ENCODE measurements at places on chromosomes 5 and 9.

GRCh38 chr9:94859891-94860290 lies 133.4 kb downstream of the AOPEP start:
- no peak for DNase-seq

- no peak for DNase-seq
Measured at GRCh38 chr9:137648396-137648795, 29.6 kb downstream of the EHMT1 start.

DNA sequence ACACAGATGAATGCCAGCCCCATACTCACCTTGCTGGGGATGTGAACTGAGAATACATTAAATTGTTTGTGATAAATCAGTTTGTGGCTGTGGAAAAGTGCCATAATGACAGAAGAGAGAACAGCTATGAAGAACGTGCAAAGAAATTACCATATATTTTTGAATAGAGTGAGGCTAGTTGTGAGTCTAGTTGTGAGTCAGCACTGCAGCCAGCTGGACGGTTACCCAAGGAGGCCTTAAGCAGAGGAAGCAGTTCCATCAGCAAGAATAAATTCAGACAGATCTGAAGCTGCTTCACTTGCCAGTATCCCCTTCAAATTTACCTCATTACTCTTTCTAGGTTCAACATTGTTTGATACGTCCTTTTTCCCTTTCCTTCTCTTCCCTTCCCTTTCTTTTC lies 446.0 kb downstream of the MTRR start:
- no peak for DNase-seq

DNA sequence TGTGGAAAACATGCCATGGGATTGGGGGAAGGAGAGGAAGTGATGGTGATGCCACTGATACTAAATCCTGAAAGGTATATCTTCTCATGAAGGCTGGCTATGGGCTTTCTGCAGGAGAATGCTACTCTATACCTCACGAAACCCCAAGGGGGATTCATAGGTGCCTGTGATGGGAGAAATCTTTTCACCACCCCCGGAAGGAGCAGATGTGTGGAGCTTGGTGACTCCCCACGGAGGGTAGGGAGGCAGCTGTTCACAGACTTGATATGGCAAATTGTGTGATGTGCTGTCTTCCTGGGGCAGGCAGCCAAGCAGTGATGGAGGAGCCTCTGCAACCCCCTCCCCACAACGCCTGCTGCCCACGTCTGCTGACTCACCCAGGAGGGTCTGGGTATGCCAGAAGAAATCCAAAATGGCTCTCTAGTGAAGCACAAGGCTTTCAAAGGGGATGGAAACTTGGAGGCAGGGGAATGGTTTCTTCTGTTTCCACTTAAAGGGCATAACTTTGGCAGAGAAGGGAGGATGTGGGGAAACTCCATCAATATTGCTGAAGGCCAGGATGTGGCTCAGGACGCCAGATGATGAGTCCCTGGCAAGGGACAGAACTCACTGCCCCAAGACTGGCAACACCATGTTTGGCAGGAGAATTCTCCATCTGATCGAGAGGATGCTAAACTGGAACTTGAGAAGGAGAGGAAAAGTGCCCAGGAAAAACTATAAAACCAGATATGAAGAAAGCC lies 188.3 kb downstream of the GABBR2 start:
- no peak for DNase-seq

DNA sequence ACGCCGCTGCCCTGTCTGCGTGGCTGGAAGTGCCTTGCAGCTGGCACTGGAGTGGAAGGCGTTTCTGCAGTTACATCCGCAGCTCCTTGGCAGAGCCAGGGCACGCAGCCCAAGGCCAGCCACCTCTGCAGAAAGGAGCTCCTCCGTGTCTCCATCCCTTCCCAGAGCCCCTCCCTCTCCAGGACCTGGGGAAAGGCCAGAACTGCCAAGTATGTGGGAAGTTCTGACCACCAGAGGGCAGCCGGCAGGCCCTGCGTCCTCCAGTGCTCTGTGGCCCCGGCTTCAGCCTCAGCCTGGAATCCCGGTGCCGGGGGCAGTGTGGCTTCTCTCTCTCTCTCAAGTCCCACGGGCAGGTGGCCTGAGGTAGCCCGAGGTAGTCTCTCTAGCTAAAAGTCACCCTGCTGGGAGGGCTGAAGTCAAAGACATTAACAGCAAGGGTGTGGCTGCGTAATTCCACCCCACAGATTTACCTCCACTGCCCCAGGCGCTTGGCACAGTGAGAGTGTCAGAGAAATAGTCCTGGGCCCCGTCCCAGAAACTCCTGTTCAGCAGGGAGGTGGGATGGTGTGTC lies 101.7 kb upstream of the FCN2 start:
- peak; percentile 41 for DNase-seq

GRCh38 chr9:104984948-104985347 lies 57.0 kb upstream of the ABCA1 start:
- DNase-seq, result no peak

- no peak for DNase-seq
Measured at GRCh38 chr9:109020113-109020512, 6.8 kb upstream of the CTNNAL1 start.

- no peak for DNase-seq
Measured at GRCh38 chr5:40258222-40258621, 421.5 kb upstream of the PTGER4 start.

GRCh38 chr9:135704483-135704882 lies 2.5 kb downstream of the KCNT1 start:
- no peak for DNase-seq

DNA sequence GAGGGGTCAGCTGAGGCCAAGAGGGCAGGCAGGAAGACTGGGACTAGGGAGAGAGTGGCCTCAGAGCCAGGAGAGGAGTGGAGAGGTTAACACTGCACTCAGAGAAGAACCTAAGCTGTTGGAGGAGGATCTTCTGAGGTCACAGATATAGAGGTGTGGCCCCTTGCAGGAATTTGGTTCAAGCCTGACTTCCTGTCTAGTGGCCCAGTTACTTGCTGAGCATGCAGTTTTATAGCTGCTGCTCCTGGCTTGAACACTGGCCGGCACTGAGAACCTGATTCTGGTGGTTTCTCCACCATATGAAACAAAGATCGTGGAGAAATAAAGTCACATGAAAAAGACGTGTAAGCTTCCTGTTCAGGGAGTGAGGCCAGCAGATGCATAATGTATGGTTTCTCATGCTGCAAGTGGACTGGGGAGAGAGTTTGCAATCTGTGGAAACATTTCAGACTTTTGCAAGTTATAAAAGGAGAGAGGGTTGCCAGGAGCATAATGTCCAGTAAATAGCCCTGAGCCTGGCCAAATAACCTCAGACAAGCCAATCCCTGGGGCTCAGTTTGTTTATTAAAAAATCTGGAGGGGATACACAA lies 82.6 kb downstream of the GALNT10 start:
- DNase-seq, result peak; percentile 18

DNA sequence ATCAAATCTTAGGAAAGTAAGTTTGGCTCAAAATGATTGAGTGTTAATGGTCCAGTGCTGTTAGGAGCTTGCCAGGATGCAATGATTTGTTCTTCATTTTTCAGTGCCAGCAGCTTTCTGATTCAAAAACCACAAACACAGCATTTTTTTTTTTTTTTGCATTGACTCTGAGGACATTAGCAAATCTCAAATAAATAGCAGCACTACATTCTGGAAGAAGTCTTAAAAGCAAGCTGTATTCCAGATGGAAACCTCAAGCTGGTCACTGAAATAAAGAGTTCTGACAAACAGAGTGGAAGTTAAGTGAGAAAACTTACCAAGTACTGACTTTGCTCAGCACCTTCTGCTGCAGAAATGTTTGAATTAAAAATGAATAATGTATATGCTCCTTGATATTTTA lies 1653.1 kb upstream of the CDH9 start:
- DNase-seq, result no peak
